ENCODE measurements at places on chromosomes 6 and 20. TPM values are rescaled to one million over a fixed set of nuclear protein-coding genes. Genes with fewer than 3 reads are reported as not detected.

DNA sequence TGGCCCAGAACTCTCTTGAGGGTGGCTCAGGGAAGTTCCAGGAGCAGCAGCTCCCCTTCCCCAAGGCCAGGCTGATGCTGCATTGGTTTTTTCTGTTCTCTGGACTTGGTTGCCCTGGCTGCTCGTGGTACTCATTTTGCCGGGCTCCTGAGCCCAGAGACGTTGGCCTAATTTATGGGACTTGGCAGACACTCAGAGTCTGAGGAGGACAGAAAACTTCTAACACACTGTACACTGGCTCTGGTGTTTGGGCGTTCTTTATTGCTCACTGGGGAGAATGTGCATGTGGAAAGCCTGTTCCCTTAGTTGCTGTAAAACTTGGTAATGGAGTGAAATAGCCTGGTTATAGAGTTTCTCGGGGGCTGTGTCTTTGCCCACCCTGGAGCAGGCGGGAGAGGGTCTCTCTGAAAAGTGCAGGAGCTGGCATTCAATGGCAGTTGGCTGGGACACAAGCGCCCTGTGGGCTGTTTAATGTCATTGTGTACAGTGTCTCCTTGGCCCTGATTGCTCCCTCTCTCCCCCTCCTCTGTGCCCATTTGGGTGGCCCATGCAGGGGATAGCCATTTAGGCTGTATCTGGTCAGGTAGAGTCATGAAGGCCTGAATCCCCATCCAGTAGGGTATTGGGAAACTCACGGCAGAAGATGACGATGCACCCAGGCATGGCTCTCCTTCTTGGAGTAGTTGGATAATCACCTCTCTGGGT lies 109.3 kb downstream of the CDC5L start:
- no peak for DNase-seq

- no peak for DNase-seq
Measured at GRCh38 chr6:105609375-105609991, 206.6 kb upstream of the PREP start.

The HSPA1L gene
- 4.4 TPM for polyA plus RNA-seq

GRCh38 chr6:129623008-129623732 lies 86.8 kb downstream of the ARHGAP18 start:
- DNase-seq = no peak

The GPR31 gene
- not detected for polyA plus RNA-seq

GRCh38 chr6:108831104-108831503 lies 17.1 kb upstream of the ARMC2 start:
- no peak for DNase-seq

- no peak for DNase-seq
Measured at GRCh38 chr6:158799051-158799792, 19.9 kb downstream of the EZR start.

GRCh38 chr6:33673851-33674250 lies 37.6 kb downstream of the UQCC2 start:
- no peak for DNase-seq

DNA sequence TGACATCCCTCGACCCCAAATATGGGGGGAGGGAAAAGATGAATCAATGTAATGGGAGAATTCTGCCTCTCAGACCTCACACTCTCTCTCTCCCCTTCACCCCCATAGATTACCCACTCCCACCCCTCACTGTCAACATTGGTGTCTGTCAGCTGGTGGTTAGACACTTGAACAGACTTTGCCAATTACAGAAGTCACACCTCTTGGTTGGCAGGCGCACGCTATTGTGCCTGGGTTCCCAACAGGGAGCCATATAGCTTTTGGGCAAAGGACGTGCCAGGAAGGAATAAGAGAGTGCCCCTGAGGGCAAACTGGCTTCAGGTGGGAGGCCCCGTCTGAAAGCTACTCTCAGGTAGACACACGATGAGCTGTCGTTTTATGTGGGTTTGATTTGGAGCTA lies 54.1 kb upstream of the FYN start:
- no peak for DNase-seq

DNA sequence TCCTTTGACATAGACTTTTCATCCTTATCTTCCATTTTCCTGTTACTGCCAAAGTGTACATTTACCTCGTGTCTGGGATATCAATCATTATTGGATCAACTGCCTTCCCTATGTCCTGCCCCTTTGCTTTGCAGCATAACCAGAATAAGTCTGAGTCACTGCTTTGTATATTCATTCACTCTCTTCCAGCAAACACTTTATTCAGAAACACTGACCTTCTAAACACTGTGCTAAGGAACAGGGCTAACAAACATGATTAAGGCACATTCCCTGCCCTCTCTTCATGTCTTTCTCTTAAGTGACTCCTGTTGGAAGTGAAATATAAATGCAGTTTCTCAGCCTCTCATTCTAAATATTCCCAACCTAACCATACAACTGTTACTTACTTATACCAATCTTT lies 66.9 kb downstream of the COL19A1 start:
- no peak for DNase-seq

The TRIM10 gene
- polyA plus RNA-seq = not detected

The TMC2 gene
- polyA plus RNA-seq = not detected

GRCh38 chr6:99491171-99491570 lies 24.1 kb downstream of the USP45 start:
- no peak for DNase-seq

GRCh38 chr6:161233986-161234661 lies 39.7 kb downstream of the AGPAT4 start:
- DNase-seq = no peak

- no peak for DNase-seq
Measured at GRCh38 chr20:19212821-19213502, 520 bp downstream of the SLC24A3 start.

DNA sequence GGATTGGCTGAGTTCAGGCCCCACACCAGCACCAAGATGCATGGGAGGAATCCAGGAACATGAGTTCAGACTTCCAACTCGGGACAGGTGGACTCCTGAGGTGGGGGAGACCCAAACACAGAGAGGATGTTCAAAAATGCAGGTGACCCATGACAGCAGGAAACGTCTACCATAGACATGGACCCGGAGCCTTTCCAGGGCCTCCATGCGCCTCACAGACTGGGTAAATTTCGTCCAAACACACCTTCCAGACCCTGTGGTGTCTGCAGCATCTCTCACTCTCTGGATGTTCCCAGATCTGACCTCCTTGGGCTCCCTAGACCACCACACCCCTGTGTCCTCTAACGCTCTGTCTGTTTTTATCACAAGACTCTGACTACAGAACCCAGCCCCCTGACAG lies 87.7 kb downstream of the PXDC1 start:
- no peak for DNase-seq

The SRSF12 gene
- 0.11 TPM for polyA plus RNA-seq

DNA sequence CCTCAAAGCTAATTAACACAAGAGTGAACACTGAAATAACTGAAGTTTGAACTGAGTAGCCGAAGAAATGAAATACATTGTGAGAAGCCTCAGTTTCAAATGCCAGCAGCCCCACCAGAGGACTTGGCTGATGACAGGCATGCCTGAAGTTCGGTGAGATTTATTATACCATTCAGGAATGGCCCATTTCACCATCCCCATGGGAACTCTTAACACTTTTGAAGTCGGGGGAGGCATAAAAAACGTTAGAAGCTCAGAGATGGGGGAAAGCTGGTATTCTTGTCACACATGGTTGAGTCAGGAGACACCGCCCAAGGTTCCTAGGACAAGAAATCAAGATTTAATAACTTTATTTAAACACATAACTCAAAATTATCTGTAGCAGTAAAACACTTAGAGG lies 17.6 kb upstream of the SLC22A3 start:
- no peak for DNase-seq

DNA sequence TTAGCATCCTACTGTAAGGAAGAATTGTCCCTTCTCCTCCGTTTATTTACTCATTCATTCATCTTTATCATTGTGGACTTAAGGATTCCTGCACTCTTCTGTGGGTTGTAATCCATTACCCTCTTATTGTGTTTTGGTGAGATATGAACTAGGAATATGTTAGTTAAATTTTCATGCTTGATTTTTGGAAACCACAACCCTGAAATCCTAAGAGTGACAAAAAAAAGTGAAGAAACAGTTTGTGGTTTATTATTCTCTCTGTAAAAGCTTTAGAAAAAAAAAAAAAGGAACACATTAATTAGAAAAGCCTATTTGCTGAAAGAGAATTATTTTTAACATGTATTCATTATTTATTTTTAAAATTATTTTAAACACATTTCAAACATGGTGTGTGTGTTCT lies 36.7 kb upstream of the INSM1 start:
- no peak for DNase-seq

DNA sequence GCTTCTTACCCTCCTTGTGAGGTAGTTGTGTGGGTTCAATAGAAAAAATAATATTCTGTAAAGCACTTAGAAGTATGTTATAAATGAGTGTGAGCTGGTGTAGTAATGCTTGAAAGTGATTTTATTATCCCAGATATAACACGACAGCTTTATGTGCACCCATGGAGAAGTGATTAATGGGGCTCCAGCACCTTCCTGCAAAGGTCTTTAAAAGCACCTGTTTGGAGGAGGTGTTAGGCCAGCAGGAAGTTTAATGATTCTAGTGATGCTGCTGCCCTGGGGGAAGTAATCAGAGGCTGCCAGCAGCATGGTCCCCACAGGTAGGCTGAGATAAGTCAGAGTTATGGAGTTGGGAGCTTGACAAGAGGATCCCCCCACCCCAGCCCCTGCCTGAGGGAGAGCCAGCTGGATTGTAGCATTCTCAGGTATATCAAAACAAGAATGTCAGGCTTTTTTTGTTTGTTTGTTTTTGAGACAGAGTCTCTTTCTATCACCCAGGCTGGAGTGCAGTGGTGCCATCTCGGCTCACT lies 166.3 kb downstream of the PHACTR1 start:
- DNase-seq = no peak

The HLA-DRA gene
- polyA plus RNA-seq = 112 TPM

- no peak for DNase-seq
Measured at GRCh38 chr20:31815408-31816188, 3.6 kb upstream of the MYLK2 start.

The CLVS2 gene
- polyA plus RNA-seq = not detected

The SOBP gene
- 0.10 TPM for polyA plus RNA-seq

The WFDC10B gene
- polyA plus RNA-seq = not detected

The SPATA25 gene
- 0.38 TPM for polyA plus RNA-seq
